ENCODE measurements at places on chromosomes 5 and 9.

DNA sequence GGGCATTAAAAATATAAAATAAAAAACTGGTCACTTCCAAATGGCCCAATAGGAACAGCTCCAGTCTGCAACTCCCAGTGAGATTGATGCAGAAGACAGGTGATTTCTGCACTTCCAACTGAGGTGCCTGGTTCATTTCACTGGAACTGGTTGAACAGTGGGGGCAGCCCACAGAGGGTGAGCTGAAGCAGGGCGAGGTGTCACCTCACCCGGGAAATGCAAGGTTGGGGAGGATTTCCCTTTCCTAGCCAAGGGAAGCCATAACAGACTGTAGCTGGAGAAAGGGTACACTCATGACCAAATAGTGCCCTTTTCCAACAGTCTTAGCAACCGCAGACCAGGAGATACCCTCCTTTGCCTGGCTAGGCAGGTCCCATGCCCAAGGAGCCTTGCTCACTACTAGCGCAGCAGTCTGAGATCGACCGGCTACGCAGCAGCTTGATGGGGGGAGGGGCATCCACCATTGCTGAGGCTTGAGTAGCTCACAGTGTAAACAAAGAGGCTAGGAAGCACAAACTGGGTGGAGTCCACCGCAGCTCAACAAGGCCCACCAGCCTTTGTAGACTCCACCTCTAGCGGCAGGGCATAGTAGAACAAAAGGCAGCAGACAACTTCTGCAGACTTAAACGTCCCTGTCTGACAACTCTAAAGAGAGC is 12.7 kb downstream of the RLN1 start:
- DNase-seq: no peak

DNA sequence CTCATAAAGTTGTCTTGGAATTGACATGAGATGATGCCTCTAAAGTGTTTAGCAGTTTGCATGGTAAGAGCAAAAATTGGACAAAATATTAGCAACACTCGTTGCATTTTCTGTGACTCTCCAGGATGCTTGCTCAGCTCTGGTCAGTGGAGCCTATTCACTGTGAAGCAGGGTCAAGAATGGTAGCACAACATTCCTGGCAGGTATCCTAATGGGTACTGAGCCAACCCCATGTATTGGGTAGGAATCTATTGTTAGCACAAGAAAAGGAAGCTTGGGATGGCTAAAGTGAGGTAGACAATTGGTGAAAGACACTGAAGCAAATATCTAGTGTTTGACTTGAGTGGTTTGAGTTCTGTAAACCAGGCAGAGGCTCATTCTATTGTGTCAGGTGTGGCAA is 10.4 kb upstream of the ACTBL2 start:
- peak; percentile 77 for DNase-seq

- no peak for DNase-seq
Measured at GRCh38 chr5:114335391-114335790, 26.5 kb upstream of the KCNN2 start.

DNA sequence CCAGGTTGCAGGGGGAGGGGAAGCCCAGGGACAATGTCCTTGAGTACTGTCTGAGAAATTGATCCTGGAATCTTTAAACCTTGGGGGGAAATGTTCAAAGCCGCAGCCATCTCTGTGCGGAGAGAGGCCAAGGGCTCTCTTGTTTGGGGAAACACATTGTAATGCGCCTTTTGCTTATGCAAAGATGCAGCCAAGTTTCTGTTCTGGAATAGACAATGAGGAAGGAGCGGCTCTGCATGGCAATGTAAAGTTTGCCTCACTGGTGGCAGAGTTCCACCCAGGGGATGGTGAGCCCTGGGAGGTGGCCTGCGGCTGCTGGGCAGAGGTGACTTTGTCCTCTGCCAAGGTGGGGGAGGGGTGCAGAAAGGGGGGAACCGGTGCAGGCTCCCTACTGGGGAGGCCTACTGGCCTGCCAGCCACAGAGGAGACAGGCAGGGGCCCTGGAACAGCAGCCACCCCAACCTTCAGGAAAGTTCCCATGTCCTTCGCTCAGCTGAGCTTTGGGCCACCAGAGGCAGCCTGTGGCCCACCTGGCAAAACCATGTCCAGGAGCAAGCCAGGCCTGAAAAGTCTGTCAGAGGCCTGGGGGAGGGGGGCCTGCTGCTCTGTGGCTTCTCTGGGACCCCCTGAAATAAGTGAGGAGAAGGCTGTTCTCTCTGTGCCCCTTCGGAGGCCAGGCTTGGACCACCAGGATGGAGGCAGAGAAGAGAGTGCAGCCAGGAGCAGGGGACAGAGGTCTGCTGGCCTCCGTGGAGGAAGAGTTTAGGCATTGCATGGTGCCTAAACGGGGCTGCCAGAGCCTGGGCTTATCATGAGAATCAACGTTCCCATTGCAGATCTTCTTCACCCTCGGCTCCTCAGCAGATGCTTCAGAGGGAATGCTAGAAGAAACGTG is 127.8 kb downstream of the ZNF354C start:
- no peak for DNase-seq

DNA sequence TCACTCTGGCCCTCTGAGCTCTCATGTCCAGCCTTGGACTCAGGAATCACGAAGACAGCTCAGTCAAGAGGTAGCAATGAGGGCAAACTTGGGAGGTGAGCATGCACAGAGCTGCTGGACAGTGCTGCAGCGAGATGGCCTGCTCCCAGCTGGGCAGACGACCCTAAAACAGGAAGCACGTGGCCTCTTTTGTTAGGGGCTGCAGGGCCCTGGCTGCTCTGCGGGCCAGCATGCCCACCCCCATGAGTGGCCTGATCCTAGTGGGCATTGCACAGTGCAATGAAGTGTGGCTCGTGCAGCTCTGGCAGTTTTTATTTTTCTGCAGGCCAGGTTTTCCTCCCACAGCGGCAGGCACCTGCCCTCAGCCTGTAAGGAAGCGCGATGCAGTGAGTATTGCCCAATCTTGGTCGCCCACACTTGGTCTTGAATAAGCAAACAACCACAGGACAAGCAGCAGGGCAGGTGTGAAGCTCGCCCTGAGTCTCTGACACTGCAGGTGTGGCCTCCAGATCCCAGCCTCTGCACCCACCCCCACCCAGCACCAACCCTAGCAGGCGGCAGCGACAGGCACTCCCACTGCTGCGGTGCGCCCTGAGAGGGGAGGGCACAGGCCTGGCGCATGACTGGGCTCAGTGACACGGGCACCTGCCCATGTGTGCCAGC is 60.8 kb downstream of the SEMA4D start:
- DNase-seq: no peak

GRCh38 chr5:108765647-108766046 is 17.9 kb downstream of the FER start:
- no peak for DNase-seq

- peak; percentile 65 for DNase-seq
Measured at GRCh38 chr5:66807743-66808142, 211.6 kb downstream of the MAST4 start.

DNA sequence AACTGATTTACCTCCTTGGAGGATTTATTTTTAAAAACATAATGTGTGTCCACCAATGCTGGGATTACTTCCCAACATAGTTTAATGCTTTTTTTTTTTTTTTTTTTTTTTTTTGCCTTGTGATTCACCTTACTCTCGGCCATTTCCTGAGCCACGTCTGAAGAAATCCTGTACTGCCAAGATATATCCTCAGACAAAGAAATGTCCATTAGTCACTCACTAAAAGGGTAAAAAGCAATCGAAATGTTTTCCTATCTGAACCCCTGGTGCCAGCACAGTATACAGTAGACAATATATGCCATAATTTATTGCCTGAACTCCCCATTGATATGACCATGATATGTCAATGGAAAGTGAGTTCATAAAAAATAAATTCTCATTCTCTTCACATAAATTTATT is 344.1 kb downstream of the BNC2 start:
- peak; percentile 84 for DNase-seq

DNA sequence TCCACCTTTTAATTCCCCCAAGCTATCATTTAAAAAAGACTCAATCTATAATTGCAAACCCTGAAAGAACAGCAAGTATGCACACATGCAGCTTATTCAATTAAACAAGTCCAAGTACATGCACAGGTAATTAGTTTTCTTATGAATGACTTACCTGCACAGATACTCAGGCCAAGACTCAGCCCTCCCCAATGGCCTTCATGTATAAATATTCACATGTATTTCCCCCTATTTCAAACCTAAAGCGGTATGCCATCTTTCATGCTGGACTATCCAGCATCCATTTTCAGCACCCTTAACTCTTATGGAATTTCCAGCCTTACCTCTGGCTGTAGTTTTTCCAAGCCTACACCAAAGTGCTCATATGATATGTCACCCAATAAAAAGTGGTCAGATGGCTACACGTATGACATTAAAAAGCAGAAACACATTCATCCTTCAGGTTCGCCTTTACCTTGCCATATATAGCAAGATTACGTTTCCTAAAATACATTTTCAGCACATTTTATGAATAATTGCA is 205.5 kb downstream of the MEF2C start:
- DNase-seq: no peak

DNA sequence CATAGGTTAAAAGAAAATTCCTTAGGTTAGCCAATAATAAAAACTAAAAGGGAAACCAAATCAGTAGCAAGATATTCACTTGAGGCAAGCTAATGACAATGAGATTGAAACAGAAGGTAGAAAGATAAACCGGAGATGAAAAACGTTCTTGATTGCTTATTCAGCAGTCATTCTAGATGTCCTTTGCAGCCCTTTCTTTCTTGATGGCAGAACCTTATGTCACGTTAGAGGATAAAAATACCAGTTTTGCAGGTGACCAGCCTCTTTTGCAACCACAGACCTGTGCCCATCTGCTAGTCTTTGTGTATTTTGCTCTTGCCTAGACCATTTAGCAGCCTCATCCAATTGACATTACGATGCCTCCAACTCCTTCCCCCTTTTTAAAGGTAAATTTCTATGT is 337.8 kb downstream of the DMAC1 start:
- no peak for DNase-seq

- peak; percentile 58 for DNase-seq
Measured at GRCh38 chr5:88770276-88771257, 112.4 kb downstream of the MEF2C start.

GRCh38 chr5:142740474-142741242 is 29.5 kb upstream of the ARHGAP26 start:
- DNase-seq: peak; percentile 71

- no peak for DNase-seq
Measured at GRCh38 chr5:3512361-3513095, 83.1 kb upstream of the IRX1 start.

GRCh38 chr5:159244890-159245289 is 18.2 kb upstream of the UBLCP1 start:
- no peak for DNase-seq

DNA sequence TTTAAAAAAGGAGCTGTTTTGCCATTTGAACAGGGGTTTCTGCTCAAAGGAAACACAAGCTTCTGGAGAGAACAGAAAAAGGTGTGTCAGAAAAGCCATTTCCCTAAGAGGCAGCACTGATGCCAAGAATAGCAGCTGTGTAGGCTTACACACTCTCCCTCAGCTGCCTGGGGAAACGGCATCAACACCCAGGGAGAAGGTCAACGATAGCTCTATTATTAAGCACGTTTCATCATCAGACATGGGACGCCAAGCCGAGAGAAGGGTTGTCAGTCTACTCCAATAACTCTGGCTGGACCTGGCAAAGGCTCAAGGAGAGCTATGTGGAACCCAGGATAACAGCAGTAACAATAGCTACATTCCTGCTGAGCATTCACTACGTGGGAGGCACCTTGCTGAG is 314.2 kb downstream of the CDK5RAP2 start:
- DNase-seq: peak; percentile 4

- no peak for DNase-seq
Measured at GRCh38 chr5:116452774-116453368, 121.8 kb downstream of the SEMA6A start.

DNA sequence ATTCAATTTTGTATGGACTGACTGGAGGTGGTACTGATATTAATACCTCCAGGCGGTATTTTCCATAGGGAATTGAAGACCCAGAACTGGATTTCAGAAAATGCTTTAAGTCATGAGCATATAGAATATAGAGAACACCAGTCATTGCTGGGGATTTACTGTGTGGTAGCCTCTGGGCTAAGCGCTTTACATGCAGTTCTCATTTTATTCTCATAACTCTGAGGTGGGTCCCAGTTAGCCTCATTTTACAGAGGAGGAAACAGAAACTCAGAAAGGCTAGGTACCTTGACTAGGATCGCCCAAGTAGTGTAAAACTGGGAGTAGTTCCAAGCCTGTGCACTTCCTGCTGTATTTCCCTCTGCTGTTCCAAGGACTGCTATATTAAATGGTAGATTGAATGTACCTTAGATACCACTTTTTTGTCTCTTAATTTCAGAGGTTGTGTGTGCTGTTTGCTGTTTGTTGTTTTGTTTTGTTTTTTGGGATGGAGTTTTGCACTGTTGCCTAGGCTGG is 13.8 kb downstream of the SLC44A1 start:
- DNase-seq: no peak

- no peak for DNase-seq
Measured at GRCh38 chr5:53250201-53250550, 140.6 kb upstream of the MOCS2 start.

DNA sequence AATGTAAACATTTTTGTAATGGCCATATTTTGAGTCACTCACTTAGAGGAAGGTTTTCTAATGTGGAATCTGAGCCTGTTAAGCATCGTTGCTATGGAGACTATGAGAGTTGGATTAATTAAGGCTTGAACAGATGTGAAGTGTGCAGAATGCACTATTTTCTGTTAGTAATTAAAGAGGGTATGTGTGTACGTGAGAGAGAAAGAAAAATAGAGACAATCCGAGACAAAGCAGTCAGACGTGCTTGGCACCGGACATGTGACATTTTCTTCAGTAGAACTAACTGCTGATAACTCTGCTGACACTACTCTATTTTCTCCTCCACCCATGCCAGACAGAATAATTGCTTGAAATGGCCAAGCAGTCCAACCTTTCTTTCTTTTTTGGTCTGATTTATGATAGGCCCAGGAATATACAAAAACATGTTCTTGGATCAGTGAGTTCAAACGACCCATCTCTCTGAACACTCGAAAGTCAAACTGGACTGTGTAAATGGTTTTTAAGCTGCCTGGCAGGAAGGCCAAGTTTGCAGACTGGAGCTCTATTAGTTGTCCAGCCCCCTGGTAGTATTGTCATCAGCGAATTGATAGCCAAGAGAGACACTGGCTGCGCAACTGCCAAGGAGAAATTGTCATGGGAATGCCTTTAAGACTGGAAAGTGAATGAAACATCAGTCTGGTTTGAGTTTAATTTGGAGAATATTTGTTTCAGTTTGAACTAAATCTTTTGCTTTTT is 322.1 kb downstream of the ARHGEF28 start:
- no peak for DNase-seq

GRCh38 chr5:93929131-93929530 is 187.7 kb upstream of the POU5F2 start:
- DNase-seq: peak; percentile 74

DNA sequence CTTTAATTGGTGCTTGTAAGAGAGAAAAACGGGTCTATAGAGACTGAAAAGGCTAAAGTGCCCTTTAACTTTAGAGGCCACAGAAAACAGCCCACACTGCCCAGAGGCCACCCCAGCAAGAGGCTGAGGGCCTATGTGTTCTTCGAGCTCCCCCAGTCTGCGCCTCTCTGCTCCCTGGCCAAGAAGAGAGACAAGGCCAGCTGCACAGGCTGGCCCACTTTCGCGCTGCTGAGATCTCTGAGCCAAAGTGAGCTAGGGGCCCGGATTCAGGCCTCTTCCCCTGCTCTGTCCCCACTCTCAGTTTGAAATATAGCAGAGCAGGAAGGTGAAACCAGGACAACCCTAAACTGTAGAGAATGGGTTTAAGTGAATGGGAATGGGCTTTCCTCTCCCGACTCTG is 132.0 kb upstream of the TRIM32 start:
- DNase-seq: no peak

GRCh38 chr9:36319806-36320205 is 61.6 kb upstream of the GNE start:
- DNase-seq: no peak

GRCh38 chr9:106616026-106616425 is 246.9 kb upstream of the ZNF462 start:
- no peak for DNase-seq
